ENCODE measurements at places on chromosomes 1 and 21. TPM values are rescaled to one million over a fixed set of nuclear protein-coding genes. Genes with fewer than 3 reads are reported as not detected.

Gene FAM110D
- 60.0 TPM for total RNA-seq

GRCh38 chr1:53345996-53346813 is 18.3 kb upstream of the LRP8 start:
- no peak for DNase-seq

- peak; percentile 68 for DNase-seq
Observed at GRCh38 chr1:94542088-94542870, 720 bp upstream of the F3 start.

DNA sequence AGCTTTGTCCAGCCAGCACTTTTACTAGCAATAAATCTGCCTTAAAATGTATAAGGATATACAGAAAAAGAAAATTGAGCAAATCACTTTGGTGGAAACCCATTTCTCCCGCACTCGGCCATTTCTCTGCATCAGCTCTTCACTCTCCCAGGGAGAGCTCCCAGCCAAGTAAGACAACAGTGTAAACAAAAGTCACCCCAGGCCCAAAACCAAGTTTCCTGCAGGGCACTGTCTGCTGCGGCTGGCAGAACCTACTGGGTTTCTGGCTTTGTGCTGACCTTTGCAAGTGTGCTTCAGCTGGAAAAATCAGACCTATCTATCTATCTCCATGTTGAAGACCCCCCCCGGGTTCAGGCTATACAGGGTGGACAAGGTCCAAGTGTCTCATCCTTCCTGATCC is 476.7 kb upstream of the CAMK1G start:
- no peak for DNase-seq

Gene ANKRD34A
- total RNA-seq: 13.6 TPM

All from ascending aorta (tissue), 2 donors.